ENCODE measurements at places on chromosomes 6 and 20.
A peak's percentile ranks its signal among the peaks of the same experiment; 100 is the strongest.

DNA sequence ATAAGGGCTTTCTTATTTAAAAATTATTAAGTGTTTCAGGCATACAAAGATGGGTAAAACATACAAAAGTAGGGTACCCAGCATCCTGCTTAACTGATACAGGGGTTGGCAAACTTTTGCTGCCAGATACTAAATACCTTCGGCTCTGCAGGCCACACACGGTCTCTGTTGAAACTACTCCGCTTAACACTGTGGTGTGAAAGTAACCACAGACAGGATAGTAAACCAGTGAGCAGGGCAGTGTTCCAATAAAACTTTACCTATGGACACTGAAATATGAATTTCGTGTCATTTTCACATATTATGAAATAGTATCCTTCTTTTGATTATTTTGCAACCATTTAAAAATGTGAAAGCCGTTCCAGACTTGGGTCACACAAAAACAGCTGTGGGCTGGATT lies 92.4 kb downstream of the EYA2 start:
- no peak for DNase-seq

DNA sequence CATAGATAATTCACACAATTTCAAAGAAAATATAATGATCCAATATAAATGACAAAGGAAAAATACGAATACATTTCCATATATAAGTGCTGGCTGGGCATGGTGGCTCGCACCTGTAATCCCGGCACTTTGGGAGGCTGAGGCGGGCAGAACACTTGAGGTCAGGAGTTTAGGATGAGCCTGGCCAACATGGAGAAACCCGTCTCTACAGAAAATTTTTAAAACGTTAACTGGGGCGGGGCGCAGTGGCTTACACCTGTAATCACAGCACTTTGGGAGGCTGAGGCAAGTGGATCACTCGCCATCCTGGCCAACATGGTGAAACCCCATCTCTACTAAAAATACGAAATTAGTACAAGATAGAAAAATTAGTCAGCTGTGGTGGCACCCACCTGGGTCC lies 14.9 kb upstream of the MAPK13 start:
- no peak for DNase-seq

- DNase-seq = no peak
Measured at GRCh38 chr6:130032758-130033340, 14.5 kb downstream of the L3MBTL3 start.

GRCh38 chr6:65191471-65191870 lies 515.6 kb downstream of the EYS start:
- no peak for DNase-seq

- DNase-seq = no peak
Measured at GRCh38 chr6:168438783-168439520, 2.0 kb upstream of the SMOC2 start.

- no peak for DNase-seq
Measured at GRCh38 chr6:85600713-85601313, 7.2 kb upstream of the SNX14 start.

DNA sequence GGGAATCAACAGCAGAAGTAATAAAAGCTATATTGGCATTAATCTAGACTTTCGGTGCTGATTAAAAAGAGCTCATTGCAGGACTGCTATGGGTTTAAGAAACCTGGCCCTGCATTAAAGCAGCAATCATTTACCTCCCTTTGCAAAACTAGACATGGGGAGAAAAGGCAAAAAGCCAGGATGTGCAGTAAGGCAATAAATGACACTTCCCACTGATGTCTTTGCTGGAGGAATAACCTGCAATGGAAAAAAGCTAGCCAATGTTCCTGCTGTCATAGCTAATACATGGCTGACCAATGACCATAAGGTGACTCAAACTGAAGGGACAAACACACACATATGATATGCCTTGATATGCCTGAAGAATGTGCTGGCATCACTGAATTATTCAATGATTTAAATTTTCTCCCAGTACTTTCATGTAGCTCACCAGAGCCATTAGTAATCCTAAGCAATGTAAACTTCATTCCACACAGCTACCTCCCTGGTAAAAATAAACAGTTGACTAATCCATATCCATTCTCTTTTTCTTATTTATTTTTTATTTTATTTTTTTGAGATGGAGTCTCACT lies 8.7 kb downstream of the DNAAF9 start:
- no peak for DNase-seq

DNA sequence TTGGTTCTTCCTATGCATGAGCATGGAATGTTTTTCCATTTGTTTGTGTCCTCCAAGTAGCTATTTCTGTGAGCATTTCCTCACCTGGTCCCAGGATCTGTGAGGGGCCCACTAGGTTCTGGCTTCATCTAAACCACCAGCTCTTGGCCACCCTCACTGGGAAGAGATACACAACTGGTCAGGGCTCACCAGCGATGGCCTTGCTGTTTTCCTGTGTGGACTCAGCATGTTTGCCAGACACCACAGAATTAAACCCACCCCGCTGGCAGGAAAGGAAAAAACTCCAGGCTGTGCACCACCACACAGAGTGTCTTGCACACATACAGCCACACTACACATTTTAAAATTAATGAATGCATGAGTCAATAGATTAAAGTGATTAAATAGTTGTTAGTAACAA lies 65.1 kb upstream of the NXT1 start:
- DNase-seq = no peak

DNA sequence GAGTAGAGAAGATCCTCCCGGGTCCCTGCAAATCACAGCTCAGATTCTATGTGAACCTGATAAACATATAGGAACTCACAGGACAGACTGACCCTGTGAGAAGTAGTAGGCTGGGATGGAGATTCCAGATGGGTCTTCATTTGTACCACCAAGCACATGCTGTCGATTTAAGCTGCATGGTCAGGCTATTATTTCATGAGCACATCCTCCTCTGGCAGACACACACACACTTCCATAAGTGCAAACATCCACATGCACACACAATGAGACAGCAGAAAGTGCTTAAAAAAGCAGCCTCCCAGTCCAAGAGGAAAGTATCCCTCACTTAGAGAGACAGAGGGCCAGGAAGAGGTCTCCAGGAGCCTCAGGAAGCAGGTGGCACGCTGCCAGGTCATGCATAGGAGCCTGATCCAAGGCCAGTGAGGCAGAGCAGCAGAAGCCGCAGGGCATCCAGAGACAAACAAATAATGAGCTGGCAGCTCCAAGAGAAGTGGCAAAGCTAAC lies 131.8 kb downstream of the UNC5CL start:
- DNase-seq = no peak

DNA sequence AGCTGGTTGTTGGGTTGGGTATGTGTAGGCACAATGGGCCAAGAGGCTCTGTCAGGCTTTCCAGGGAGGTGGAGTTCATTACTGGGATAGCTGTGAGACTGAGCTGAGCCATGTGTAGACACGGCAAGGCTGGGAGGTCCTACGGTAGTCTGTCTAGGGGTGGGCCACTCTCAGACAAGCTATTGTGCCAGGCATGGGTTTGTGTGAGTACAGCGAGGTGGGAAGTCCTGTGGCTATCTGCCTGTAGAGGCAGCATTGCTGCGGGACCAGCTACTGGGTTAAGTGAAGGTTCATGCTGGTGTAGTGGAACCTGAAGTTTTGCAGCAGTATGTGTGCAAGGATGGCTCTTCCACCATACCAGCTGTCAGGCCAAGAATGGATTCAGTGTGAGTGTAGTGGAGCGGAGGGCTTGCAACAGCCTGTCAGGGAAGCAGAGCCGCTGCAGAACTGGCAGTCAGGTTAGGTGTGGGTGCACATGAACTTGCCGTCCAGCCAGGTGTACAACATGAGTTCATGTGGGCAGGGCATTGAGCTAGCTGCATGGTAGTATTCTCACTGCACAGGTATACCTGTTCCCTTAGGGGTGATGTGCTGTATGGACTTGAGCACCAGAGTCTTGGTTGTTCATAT lies 78.0 kb upstream of the CENPW start:
- DNase-seq = no peak

GRCh38 chr6:63899550-63899949 lies 263.9 kb downstream of the PHF3 start:
- DNase-seq = peak; percentile 15

DNA sequence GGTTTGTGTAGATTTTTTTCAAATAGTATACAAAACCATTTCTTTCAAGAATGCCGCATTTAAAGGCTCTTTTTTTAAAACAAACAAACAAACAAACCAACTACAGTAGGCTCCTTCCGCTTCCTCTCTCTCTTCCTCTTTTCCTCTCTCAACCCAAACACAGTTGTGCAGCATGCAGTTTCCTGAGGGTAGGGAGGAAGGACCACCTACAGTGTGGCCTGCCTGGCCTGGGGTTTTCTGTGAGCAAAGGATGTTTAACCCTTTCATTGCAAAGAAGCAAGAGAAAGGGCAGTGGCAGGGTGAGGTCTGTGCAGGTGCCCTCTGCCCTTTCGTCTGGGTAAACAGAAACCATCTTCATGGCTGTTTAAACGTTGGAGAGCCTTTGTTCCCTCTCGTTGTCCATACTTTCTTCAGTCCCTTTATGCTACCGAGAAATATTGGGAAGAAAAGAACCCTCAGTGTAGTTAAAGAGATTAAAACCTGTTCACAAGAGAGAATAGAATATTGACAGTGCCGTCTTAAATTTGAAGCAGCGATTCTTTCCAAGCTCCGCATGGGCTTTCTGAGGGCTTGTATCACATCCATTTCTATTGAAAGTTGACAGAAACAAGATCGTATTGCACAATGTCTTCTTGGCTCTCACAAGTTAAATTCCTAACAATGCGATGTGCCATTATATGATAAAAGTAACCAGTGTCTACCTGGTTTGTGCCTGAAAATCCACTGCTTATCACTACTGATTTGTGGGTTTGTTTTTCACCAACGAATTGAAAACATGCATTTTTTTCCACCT lies 215.5 kb upstream of the SNX9 start:
- DNase-seq = no peak

GRCh38 chr6:99933129-99933528 lies 60.9 kb downstream of the MCHR2 start:
- peak; percentile 28 for DNase-seq

DNA sequence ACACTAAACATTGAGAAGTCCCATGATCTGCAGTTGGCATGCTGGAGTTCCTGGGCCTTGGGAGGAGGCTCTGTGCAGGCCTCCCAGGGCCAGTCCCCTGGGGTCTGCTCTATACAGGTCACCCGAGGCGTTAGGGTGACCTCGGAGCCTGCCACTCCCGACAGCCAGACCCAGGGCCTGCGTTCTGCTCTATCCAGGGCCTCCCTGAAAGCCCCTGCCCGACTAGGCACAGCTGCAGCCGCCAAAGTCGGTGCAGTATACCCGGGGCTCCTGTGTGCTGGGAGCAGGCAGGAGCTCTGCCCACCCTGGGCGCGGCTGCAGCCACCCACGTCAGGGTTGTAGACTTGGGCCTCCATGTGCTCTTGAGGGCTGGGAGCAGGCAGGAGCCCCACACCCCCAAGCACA lies 6.3 kb upstream of the OR14J1 start:
- no peak for DNase-seq

DNA sequence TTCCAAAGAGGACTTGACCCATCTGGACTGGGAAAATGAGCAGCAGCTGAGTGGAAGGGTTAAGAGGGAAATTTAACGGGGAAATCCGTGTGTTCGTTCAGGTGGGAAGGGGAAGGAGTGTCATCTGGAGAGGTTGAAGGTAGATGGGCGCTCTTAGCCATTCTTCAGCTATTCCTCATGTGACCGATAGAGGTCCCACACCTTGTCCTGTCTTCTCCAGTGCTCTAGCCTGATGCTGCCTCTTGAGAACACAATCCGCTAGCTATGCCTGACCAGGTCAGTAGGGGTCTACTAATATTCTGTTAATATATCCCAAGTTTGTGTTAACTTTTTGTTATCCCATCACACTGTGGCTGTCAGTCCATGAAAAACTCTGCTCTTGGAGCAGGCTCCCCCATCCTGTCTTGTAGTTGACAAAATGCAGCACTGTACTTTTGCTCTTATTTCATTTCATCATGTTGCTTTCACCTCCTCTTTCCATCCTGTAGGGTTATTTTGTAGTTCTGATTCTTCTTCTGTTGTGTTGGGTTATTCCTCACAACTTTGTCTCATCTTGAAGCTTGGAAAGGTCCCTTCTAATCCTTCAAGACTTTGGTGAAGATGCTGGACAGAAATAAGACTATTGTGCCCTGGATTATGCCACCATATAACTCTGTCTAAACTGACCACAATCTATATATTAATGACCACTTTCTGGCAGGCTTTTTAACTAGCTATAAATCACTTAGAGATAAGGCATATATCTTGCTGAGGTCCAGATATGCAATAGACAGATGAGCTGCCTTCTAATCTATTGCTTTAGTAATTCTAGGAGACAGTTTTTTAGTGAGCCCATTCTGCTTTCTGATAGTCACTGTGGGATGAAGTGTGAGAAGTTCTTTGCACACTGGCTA lies 123.4 kb upstream of the SUPT3H start:
- DNase-seq = no peak

DNA sequence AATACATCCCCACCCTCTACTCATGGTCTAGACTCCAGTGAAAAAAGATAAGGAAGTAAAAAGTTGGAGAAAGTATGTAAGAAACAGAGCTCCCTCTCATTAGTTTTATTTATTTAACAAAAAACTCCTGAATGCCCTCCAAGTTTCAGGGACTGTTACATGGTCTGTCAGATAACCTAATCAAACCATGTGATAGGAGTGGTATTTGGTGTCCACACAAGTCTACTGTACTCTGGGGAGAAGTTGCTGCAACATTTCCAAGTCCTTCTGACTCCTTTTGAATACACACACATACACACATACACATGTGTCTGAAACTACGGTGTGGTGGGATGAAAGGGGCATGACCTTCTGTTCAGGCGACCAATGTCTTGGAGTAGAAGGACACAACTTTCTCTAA lies 320.0 kb downstream of the ADGRG6 start:
- DNase-seq = no peak

- DNase-seq = no peak
Measured at GRCh38 chr6:6333501-6333900, 13.0 kb upstream of the F13A1 start.

DNA sequence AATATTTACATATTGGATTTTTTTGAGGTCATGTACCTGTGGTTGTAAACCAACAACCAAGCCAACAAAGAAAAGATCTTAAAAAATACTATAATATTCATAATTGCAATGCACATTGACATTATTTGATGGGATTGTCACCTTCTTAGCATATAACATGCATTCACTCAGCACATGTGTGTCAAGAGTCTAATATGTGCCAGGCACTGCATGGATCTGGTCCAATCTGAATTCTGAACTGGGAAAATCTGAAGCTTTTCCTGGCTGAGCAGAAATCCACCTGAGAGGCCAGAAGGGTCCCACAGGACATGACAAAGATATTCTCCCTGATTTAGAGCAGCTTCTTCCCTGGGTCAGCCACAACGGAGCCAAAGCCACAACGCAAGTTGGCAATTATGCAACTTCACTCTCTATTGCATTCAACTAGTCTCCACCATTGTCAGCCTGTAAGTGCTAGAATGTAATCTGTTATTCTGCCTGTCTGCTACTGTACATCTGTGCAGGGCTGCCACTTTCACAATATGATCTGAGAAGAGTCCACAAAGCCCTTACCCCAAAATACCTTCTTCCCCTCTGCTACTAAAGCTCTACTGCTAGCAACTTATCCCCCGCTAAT lies 17.0 kb upstream of the DDO start:
- no peak for DNase-seq

GRCh38 chr6:137315081-137315480 lies 95.9 kb upstream of the IFNGR1 start:
- DNase-seq = no peak

All from skeletal muscle cell (primary cell).